ENCODE measurements at places on chromosomes 12 and 14. TPM values are rescaled to one million over a fixed set of nuclear protein-coding genes. Genes with fewer than 3 reads are reported as not detected.

- DNase-seq = no peak
These were observed 57.3 kb upstream of the ELK3 start for GRCh38 chr12:96136725-96137378.

GRCh38 chr14:26729851-26730250 lies 132.0 kb upstream of the NOVA1 start:
- DNase-seq = no peak

The KLC1 gene
- total RNA-seq = 206 TPM

- DNase-seq = no peak
These were observed 27.7 kb upstream of the JDP2 start for GRCh38 chr14:75399843-75400775.

GRCh38 chr14:88195676-88196075 lies 127.4 kb downstream of the KCNK10 start:
- peak; percentile 4 for DNase-seq

The AJUBA gene
- total RNA-seq = 1.2 TPM

The RERGL gene
- total RNA-seq = not detected

GRCh38 chr14:93464271-93464670 lies 33.5 kb downstream of the UNC79 start:
- no peak for DNase-seq

DNA sequence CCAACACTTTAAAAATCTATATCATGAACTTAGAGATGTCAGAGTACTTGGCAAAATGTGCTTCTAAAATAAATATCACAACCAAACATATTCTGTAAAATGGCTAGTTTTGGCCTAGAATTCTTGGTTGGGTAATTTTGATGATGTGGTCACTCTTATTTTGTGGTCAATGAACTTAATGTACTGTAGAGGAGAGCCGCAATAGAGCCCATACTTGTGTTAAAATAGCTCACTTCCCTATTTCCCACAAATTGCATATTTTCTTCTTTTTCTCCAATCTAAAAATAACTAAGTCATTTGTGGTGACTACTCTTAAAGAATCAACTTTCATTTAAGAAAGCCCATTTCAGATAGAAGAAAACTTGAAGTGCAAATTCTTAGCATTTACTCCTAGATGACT lies 619.4 kb downstream of the CCER1 start:
- no peak for DNase-seq

The EML5 gene
- total RNA-seq = 3.7 TPM

The APOLD1 gene
- total RNA-seq = 7.2 TPM

The FSCB gene
- total RNA-seq = not detected

The CCDC85C gene
- total RNA-seq = 7.1 TPM

The SLC17A8 gene
- total RNA-seq = not detected

DNA sequence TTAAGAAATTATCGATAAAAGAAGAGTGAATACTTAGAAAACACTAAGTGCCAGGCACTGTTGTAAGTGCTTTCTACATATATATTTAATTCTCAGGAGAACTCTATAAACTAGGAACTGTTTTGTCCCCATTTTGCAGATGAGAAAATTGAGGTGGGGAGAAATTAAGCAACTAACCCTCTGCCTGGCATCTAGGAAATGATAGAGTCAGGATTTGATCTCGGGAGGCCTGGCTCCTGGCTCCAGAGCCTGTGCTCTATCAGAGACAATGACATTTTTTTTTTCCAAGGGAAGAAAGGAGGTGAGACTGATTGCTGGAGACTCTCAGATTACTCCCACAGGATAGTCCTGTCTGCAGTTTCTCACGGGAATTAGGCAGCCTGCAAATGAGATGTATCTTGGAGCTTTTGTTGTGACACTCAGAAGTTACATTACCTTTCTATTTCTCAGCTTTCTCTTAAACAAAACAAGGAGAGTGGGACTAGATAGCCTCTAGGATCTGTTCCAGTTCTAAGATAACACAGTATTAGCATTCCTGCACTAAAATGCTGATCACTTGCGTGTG lies 1.4 kb upstream of the FAM234B start:
- DNase-seq = no peak

The PROX2 gene
- total RNA-seq = 0.44 TPM

- no peak for DNase-seq
These were observed 98.0 kb downstream of the GCH1 start for GRCh38 chr14:54804538-54805041.

The FBXO33 gene
- 19.9 TPM for total RNA-seq

- DNase-seq = peak; percentile 91
These were observed 47.7 kb downstream of the ELK3 start for GRCh38 chr12:96241846-96242256.

DNA sequence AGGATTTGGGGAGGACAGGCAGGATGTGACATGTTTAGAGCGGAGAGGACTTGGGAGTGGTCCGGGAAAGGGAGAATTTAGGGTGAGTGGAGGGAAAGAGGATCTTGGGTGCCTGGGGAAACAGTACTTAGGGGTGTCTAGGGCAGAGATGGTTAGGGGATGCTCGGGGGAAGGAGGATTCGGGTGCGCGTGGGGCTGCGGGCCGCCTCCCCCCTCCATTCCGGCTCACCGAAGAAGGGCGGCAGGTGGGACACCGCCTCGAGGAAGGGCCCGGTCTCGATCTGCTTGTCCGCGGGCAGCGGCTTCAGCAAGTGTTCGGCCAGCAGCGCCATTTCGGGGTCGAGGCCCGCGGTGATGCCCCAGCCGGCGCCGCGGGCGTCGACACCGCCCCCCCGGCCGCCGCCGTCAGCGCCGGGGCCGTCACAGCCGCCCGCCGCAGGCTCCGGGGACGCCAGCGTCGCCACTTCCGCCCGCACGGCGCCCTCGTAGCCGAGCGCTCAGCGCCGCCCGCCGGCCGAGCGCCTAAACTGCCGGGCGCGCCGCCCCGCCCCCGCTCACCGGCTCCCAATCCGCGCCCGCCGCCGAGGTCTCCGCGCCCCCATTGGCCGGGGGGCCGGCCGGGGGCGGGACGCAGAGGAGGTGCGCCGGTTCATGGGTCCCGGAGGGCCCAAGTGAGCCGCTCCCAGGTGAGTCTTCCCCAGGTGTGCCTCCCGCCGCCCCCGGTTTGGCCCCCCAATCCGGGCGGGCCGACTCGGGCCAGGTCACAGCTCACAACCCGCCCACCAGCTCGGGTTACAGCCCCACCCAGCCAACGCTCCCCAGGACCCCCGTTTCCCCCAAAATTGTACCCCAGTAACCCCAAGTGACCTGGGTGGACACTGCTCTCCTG lies at the start of gene GLTP:
Gene GLTP (minus strand): TSS at position 499 of the 889 bp plus-strand sequence. CDS start 167 bp downstream, at position 332.
- peak; percentile 89 for DNase-seq

- peak; percentile 62 for DNase-seq
These were observed 627 bp downstream of the TESC start for GRCh38 chr12:117098361-117099217.

GRCh38 chr14:54778618-54779345 lies 123.8 kb downstream of the GCH1 start:
- no peak for DNase-seq

The TMEM63C gene
- 0.14 TPM for total RNA-seq

GRCh38 chr12:57276935-57277563 lies 26.1 kb upstream of the STAC3 start:
- peak; percentile 45 for DNase-seq

The POTEM gene
- not detected for total RNA-seq

The ARHGEF40 gene
- not detected for total RNA-seq

DNA sequence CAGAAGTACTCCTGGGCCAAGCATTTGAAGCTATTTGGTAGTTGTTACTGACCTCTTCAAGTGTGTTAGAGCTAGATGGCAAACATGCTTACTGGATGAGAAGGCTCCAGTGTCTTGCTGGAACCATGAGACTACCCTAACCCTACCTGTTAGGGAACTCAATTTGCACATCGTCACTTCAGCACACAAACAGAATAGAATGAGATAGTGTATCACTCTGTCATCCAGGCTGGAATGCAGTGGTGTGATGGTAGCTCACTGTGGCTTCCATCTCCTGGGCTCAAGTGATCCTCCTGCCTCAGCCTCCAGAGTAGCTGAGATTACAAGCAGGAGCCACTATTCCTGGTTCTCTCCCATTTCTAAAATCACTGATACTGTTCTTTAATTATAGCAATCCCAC lies 417.0 kb upstream of the ATXN7L3B start:
- no peak for DNase-seq

DNA sequence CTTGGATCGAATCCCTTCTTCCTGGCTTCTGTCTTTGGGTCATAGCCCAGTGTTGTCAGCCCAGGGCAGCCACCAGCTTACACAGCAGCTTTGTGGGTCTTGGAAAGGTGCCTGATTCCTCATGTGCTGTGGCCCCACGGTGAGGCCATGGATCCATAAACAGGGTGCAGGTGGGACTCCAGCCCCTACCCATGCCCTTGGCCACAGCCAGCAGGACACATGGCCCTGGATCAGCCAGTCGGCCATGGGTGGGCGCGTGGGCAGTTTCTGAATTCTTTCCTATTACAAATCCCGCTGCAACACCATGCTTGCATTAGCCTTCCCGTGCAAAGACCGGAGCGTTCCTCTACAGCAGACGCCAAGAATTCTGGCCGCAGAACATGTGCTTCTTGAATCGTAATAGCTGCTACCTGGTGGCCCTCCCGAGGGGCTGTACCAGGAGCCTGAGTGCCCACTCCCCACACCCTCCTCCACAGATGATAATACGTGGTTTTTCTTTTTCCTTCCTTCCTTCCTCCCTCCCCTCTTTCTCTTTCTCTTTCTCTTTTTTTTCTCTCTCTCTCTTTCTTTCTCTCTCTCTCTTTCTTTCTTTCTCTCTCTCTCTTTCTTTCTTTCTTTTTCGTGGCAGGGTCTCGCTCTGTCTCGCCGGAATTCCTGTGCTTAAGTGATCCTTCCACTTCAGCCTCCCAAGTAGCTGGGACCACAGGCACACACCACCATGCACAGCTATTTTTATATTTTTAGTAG lies 2.9 kb upstream of the MMP17 start:
- DNase-seq = no peak

DNA sequence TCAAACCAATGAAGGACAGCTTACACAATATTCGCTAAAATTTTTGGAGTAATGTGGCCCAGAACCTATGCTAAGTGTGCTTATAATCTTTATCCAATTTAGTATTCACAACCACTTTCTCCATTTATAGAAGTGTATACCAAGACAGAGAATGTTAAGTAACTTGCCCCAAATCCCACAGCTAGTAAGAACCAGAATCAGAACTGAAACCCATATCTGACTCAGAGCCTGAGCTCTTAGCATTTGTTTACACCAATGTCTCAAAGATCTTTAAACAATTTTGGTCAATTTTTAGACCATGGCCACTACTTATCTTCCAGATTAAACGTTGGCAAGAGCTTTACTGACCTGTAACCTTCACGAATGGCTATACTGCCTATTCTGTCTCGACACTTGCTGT lies 53.0 kb downstream of the PAPLN start:
- no peak for DNase-seq

- no peak for DNase-seq
These were observed 2.2 kb upstream of the ATXN3 start for GRCh38 chr14:92108345-92109254.

The DYNLL1 gene
- 190 TPM for total RNA-seq

DNA sequence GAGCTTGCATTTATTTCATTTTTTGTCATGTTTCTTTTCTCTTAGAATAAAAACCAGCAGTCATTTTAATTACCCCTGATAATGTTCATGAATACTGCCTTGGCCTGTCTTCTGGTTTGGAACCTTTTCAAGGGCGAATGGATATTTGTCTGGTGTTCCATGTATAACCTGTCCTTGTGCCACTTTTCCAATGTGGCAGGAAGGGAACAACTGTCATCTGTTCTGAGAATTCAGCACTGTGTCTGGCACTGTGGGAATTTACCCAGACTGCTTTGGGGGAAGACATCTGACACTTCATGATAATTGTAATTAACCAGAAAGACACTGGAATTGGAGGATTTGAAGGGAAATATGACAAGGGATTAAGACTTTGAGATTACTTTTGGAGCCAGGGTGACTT lies 352.8 kb downstream of the APAF1 start:
- no peak for DNase-seq

DNA sequence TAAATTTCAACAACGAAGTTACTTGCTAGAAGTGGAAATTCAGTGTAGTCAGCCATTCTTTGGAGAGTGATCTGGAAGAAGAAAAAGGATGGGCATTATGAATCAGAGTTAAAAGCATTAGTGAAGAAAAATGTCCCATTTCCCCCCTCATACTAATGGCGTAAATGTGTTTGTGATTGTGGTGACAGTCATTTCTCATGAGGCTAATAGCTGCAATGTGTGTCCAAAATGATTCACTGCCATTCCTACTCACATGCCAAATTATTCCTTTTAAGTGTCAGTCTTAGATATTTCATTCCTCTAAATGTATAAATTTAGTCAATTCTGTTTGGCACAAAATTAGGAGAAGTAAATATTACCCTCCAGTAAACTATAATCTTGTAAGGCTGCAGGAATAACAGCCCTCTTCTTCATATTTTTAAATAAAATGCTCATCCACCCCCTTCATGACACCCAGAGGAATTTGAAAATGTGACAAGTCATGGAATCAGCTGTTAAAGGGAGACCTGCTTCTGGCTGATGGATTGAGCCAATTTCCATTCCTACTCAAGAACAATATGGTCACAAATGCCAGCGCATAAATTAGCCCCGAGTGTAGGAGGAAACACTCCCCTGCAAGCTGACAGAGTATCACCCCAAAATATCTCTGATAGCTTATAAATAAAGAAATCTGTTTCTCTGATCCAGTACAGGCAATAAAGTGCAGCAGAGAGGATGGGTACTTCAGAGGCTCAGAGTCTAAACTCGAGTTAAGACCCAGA lies 912.3 kb upstream of the SEL1L start:
- DNase-seq = no peak

GRCh38 chr12:84727961-84728360 lies 184.6 kb downstream of the SLC6A15 start:
- DNase-seq = no peak

The TPPP2 gene
- not detected for total RNA-seq

DNA sequence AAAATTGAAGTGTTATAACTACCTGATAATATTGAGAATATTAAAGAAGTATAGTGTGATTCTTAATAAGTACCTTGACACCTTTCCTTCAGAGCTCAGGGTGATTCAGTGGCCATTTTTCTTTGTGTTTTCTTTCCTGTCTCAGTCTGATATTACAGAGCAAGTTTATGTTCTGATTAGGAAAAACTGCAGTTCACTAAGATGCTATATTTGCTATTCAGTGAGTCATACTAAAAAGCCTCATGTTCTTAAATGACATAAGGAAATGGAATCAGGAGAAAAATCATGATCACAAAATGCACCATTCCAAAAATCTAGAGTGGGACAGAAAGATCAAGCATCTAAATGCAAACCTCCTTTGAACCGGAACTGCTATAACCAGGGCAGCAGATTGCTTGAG lies 390.6 kb upstream of the ATP2B1 start:
- DNase-seq = no peak
